ENCODE measurements at places on chromosomes 3 and 15. TPM values are rescaled to one million over a fixed set of nuclear protein-coding genes. Genes with fewer than 3 reads are reported as not detected.

GRCh38 chr3:138718849-138719248, 110.3 kb downstream of the FAIM start:
- no peak for DNase-seq

DNA sequence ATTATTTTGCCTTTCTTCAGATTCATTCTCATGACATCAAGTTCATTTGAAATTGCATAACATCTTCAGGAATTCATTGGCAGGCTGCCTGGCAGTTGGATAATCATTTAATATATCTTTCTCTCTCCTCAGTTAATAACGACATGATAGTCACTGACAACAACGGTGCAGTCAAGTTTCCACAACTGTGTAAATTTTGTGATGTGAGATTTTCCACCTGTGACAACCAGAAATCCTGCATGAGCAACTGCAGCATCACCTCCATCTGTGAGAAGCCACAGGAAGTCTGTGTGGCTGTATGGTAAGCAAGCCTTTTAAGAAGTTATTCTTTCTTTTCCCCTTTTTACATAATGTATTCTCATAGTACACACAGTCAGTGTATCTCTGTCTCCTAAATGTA, 38.2 kb downstream of the TGFBR2 start:
- DNase-seq = peak; percentile 55

DNA sequence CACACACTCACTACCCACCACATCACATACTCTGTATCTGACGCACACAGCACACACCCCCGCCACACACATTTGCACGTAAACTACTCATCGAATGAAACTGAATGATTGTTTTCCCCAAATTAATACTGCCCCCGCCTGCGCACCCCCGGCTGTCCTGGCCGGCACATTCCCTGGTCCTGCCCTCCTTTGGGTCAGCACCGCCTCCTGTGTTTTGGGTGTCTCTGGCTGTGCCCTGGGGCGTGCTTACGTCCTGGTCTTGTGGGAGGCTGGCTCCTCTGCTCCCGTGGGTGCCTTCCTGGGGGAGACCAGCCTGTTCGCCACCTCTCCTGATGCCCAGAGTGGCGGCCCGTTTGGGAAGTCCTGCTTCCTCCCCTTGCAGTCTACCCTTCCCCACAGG, 30.2 kb downstream of the APBA2 start:
- no peak for DNase-seq

GRCh38 chr15:69887553-69887952, 210.2 kb downstream of the TLE3 start:
- DNase-seq = no peak

GRCh38 chr3:108410531-108410984, 99.8 kb downstream of the MYH15 start:
- no peak for DNase-seq

DNA sequence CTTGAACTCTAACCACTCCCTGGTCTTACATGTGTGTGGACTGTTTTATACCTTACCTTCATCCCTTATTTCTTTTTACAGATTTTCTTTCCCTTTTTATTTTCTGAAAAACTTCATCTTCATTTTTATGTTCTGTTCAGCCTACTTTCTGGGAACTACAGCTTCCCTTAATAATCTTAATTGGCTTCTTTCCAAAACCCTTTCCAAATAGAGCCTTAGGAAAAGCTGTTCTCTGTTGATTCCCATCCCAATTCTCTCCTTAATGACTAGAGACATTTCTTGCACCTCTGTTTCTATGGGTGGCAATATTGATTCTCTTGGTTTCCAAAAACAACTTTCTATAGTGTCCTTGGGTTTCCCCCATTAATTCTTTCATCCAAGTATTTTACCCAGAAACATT, 134.8 kb downstream of the DUT start:
- no peak for DNase-seq

DNA sequence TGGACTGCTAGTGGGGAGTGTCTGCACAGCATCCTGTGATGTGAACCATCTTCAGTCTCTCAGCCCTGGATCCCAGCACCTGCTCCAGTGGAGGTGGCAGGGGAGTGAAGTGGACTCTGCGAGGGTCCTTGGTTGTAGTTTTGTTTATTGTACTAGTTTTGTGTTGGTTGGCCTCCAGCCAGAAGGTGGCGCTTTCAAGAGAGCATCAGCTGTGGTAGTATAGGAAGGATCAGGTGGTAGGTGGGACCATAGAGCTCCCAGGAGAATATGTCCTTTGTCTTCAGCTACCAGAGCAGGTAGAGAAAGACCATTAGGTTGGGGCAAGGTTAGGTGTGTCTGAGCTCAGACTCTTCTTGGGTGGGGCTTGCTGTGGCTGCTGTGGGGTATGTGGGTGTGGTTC, 20.9 kb downstream of the NEK11 start:
- no peak for DNase-seq

DNA sequence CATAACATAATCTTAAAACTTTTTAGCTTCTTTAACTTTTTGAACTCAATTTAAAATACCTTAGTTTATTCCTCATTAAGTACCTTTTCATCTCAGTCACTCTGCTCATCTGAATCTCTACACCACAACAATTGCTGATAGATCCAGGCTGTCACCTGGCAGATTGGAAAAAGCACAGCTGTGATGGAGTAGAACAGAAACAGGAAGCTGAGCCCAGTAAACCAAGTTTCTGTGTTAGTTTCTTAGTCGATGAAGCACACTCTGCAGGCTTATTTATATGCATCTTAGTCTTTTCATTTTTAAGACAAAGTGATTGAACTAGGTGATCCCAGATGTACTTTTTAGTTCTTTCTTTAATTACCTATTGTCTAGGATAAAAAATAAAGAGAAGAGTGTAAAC, 1398.0 kb upstream of the ALCAM start:
- no peak for DNase-seq

DNA sequence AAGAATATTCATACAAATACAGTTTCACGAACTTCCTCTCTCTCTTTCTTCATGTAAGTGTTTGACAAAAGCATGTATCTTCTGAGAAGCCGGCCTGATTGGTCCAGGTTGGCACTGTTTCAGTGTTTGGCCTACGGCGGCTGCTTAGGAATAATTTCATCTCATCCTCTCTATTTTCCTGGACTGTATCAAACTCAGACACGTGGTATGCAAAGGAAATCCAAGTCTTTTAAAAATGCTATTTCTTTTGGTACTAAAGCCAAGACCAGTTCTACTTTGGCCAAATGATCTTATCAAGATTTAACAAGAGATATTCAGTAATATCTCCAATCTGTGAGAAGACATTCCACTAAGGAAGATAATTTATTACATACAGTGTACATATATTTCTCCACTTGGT, 152.8 kb downstream of the TIGIT start:
- DNase-seq = peak; percentile 11

WNT7A gene
- total RNA-seq = not detected

DNA sequence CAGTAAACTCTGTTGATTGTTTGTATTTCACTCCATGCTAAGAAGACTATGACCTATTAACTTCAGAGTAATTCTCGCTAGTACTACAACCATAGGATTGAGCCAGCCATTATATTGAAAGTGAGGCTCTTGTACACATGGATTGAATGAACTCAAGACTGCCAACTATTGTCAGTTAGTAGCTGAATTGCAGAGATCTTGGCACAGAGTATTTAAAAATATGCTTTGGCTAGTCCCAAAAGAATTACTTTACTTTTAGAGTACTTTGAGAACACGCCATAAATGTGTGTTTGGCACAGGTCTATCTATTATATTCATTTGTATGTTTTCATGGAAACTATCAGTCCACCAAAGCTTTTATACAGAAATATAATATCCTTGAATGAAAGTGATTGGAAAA, 226.7 kb upstream of the DCBLD2 start:
- no peak for DNase-seq

LMCD1 gene
- 14.5 TPM for total RNA-seq

LPP gene
- 153 TPM for total RNA-seq

All from endothelial cell of umbilical vein (primary cell).